Stimulated activated CD4-positive, alpha-beta T cell treated with anti-CD3 and anti-CD28 coated beads, Interleukin-15, amount 100 ng/mL, for 1 hour (primary cell): ENCODE measurements at places on chromosomes 2 and 18.

DNA sequence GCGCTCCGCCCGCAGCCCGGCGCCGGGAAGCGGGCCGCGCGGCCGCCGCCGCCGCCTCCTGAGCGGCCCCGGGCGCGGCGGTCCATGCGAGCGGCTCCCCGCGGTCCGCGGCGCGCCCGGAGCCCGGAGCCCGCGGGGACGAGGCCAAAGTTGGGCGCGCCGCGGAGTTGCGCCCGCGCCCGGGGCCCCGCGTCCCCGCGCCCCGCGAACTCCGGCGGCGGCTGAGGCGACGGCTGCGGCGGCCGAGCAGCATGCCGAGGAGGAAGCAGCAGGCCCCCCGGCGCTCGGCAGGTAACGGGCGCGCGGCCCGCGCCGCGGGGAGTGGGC lies 992 bp downstream of the TSHZ1 start:
- DNase-seq = no peak

GRCh38 chr2:120461092-120461491 lies 115.2 kb downstream of the INHBB start:
- DNase-seq = no peak

- DNase-seq = no peak
Measured at GRCh38 chr18:59266886-59267502, 6.3 kb downstream of the RAX start.

- DNase-seq = no peak
Measured at GRCh38 chr18:50734886-50735285, 84.9 kb downstream of the MRO start.

GRCh38 chr2:33617401-33617800 lies 18.3 kb upstream of the FAM98A start:
- no peak for DNase-seq

DNA sequence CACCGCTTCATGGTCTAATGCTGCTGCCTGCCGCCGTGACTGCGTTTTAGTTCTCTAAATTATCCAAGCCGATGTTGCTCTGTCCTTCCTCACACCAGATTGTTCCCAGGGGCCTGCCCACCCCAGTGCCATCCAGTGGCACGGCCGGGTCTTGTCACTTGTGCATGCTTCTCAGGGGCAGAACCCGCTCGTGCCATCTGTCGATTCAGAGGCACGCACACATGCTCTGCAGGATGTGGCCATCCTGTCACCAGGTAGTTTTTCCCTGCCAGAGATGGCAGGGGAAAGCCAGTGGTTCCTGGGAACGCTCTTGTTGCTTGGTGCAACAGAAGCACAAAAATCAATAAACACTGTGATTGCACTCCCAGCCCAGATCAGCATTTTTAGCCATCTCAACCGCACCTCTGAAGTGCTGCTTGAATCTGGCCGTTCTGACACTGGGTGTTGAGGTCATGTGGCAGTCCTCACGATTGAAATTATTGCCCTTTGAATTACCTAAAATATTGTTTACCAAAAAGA lies 119.6 kb upstream of the BOD1L2 start:
- no peak for DNase-seq

DNA sequence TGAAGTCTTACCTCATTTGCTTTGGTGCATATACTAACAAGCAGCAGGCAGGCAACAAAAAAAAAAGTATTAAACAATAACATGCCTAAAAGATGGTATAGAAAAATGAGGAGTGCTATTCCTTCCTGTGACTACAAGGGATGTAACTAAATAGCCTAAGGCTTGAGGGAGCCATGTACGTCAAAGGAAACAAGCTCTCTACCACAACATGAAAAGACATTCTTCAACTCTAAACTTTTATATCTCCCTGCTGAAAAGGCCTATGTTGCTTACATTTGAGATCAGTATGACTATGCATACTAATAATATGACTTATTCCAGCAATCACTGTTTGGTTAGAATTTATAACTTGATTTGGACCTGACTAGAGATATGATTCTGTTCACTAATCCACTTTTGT lies 347.9 kb downstream of the ADCYAP1 start:
- no peak for DNase-seq

DNA sequence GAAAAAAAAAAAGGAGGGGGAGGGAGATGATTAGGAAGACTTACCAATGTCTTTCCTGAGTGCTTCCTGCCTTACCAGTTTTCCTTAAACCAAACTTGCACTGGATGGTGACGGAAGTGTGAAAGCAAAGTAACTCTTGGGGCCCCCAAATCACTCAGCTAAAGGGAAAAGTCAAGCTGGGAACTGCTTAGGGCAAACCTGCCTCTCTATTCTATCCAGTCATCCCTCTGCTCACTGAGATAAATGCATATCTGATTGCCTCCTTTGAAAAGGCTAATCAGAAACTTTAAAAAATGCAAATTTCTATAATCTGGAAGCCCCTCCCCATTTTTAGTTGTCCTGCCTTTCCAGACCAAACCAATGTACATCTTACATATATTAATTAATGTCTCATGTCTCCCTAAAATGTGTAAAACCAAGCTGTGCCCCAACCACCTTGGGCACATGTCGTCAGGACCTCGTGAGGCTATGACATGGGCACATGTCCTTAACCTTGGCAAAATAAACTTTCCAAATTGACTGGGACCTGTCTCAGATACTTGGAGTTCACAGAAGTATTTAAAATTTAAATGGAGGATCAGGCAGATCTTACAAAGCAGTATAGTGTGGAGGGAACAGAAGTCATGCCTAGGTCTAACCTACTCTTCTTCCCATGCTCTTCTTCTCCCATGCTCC lies 7.2 kb upstream of the CYBRD1 start:
- DNase-seq = no peak

DNA sequence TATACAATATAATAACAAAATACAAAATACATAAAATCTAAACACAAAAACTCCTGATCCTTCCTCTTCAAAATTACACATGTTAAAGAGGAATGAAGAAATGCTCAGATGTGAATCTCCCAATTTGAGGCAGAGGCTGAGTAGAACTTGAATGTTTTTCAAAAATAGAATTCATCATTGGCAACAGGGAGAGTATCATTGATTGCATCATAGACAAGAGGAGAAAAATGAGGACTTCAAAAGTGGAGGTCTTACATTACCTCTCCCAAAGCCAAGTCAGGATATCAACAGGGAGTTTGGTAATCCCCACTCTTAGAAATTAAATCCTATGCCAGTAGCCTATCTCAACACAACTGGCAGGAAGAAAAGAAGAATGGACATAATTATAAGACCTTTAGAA lies 2023.9 kb upstream of the CELF4 start:
- no peak for DNase-seq

- DNase-seq = no peak
Measured at GRCh38 chr2:130849896-130850787, 13.4 kb downstream of the ARHGEF4 start.
